ENCODE measurements at places on chromosomes 11 and 22. TPM values are rescaled to one million over a fixed set of nuclear protein-coding genes. Genes with fewer than 3 reads are reported as not detected.
A peak's percentile ranks its signal among the peaks of the same experiment; 100 is the strongest.

DNA sequence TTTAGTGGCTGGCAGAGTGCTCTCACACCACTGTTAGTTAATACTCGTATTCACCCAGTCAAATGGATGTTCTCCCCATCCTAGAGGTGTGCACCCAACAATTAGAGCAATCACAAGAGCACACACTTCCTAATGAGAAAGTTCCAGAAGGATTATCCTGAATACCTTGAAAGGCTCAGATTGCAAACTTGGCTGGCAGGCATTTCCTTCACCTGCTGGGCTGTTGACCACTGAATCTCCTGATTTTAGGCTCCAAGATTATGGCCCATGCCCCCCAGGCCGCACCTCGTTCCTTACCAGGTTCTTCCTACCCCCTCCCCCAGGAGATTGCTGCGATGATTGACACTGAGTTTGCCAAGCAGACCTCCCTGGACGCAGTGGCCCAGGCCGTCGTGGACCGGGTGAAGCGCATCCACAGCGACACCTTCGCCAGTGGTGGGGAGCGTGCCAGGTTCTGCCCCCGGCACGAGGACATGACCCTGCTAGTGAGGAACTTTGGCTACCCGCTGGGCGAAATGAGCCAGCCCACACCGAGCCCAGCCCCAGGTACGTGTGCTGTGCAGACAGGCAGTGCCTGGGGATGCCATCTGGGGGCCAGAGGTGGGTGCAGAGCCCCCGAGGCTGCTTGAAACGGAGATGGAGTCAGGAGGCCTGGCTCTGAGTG, 26.9 kb downstream of the TAB1 start:
- no peak for DNase-seq

DNA sequence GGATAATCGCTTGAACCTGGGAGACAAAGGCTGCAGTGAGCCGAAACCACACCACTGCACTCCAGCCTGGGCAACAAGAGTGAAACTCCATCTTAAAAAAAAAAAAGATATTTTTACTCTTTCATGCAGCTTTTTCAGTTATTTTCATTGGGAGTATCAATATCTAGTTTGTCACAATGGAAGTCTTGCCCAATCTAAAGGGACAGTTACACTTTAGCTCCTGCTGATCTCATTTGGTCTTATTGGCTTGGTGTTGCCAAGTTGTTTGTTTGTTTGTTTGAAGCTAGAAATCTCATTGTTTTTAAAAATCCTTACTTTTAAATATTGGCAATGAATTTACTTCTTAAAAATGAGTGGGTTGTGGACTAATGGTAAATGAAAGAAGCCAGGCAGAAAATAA, 24.7 kb downstream of the CEP295 start:
- no peak for DNase-seq

GRCh38 chr11:130798801-130799200, 117.5 kb downstream of the SNX19 start:
- DNase-seq, result no peak

DNA sequence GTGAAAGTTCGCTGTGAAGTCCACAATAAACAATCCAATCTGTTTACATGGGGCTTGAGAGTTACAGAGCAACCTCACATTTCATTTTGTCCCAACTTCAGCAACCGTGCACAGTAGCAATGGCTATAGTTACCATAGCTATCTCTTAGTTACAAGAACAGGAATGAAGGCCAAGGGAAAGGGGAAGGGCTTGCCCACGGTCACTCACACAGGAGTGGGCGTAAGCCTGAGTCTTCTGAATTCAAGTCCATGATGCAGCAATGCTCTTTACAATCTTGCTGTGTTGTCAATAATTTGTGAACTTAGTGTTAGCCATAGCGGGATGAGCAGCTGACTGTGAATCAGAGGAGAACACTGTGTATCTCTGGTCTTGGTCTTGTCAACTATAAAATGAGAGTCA, 102.9 kb downstream of the ADAMTS15 start:
- DNase-seq, result no peak

GRCh38 chr11:59800390-59801025, 10.1 kb downstream of the MRPL16 start:
- DNase-seq, result no peak

- peak; percentile 76 for DNase-seq
Measured at GRCh38 chr22:45537734-45538181, 35.1 kb downstream of the FBLN1 start.

DNA sequence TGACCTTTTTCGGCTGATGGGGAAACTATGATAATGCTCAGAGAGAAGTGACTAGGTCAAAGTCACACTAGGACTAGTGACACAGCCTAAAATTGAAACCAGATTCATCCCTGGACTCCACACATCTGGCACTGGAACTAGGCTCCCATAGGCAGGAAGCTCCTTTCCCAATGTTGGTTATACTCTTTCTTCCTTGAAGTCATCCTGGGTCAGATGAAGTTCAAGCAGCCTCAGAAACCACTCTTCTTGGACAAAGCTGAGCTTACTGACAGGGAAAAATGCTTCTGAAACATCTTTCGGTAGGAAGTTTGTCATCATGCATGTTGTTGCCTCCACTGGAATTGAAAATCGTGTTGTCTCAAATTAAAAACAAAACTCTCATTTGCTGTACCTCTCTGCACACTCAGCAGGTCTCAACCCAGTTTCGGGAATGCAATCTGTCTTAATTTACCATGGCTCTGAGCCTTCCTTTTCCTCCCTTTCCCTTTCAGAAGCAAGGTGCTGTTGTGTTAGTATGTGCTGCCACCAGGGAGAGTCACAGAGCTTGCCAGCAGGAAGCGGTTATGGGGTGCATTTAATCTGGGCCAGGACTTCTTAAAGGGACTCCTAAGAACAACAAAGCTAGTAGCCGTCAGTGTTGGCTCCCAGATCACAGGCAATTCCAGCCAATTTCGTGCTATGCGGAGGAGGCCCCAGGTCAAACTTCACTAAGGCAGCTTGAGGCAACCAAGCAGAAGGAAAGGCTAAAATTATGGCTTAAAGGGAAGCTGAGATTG, 384.8 kb downstream of the TENM4 start:
- no peak for DNase-seq

Gene TREH
- total RNA-seq, result not detected

Measured in Right ventricle myocardium inferior (tissue), 1 donor.